ENCODE measurements at places on chromosomes 3 and 15. TPM values are rescaled to one million over a fixed set of nuclear protein-coding genes. Genes with fewer than 3 reads are reported as not detected.

The NRROS gene
- total RNA-seq: 1.9 TPM

The GPR149 gene
- not detected for total RNA-seq

- DNase-seq: no peak
Observed at GRCh38 chr3:194125442-194125841, 10.5 kb upstream of the HES1 start.

GRCh38 chr3:45841420-45841756 lies 531 bp downstream of the LZTFL1 start:
- DNase-seq: peak; percentile 27

DNA sequence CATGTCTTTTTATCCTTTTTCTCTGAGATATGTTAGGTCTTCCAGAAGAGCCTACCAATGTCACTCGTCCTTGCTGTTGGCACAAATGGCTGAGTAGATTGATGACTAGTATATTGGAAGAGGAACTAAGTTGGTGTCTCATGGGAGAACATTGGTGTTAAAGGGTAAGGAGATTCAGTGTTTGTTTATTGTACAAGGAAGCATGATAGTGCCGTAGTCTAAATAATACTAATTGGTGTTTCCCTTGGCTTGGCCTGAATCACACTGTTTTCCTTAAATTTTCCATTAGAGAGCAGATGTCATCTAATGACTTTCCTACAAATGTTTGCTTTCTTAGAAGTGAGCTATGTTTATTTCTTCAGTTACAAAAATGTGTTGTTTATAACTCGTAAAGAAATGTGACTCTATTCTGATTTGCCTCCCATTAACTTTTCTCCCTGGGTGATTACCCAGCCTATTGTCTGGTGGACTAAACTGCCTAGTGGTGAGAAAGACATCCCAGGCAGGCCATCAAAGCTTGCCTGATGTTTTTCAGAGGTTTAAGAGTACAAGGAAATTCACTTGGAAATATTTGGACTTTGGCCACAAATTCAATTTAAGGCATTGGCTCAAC lies 28.7 kb downstream of the ADAMTSL3 start:
- peak; percentile 40 for DNase-seq
